ENCODE measurements at places on chromosomes 6 and 20.

DNA sequence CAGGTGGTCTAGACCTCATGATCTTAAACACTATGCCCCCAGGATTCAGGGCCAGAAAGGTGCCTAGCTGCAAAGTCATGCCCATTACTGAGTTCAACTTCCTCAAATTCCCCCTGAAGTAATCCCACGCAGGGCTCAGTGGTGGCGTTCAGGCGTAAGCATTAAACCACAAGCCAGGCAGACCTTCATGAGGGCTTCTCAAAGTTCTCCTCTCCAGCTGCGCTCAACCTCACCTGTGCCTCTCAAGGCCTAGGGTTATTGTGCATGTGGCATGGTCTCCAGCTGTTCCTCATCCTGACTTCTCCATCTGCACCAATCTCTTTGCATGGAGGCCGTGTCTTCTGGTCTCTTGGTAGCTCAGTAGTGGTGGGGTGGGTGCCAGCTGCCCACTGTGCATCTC is 113.6 kb downstream of the TSHZ2 start:
- DNase-seq, result peak; percentile 71

DNA sequence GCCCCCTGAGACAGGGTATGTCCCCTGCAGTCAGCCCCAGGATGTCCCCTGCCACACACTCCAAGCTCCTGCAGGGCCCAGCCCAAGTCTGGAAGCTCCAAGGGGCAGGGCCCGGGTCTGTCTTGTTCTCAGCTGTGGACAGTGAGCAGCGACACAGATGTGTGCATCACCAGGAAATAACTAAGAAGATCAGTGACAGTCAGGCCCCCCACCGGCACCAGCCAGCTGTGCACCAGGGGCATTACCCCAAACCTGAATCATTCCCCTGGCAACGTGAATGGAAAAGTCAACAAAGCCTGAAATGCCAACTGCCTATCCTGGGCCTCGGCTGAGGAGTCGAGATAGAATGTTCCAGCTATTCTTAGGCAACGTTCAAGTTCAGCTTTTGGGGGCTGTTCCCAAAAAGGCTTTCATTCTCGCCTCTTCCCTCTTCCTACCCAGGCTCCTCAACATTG is 105.0 kb downstream of the PREX1 start:
- no peak for DNase-seq

DNA sequence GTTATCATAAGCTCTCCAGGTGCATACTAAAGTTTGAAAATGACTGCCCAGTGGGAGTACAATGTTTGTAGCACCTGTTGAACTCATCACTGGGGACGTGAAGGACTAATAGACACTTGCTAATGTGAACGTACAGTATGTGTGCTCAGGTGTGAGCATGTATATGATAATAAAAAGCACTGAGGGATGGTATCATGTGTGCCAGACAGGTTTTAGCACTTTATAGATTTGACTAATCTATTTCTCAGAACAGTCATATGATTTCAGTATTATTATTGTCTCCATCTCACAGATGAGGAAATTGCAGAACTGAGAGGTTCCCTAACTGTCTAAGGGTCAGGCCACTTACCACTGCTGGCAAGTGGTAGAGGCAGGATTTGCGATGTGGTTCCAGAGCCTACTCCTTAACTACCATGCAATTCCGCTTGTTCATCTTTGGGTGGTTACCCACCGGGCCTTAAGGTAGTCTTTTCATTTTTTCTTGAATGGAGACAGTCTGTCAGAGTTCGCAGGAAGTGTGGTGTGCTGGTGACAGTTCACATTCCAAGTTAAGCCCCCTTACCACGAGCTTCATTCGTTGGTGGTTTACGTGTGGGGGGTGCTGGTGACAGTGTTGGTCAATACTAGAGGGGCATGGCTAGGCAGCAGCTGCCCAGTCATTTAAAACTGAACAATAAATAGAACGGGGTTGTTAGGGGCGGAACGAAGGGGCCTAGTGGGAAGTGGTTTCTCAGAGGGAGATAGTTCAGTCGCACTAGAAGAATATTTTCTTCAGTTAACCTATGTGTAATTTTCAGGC is 46.8 kb downstream of the RREB1 start:
- no peak for DNase-seq

GRCh38 chr6:140732155-140732554 is 1357.7 kb upstream of the CITED2 start:
- DNase-seq, result no peak

DNA sequence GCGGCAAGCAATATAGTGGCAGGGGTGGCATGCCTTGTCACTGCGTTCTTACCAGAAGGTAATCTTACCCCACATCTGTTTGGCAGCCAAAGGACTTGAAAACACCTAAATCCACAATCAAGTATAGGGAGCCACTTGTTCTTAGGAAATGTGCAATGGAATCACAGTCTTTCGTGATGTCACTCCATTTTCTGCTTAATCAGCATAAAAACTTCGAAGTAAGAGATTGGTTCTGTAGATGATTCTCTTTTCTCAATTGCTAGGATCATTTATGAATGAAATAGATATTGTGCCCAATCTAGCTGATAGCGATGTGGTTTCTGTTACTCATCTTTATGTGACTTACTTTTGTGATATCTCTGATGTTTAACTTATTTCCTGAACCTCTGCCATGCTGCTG is 89.0 kb downstream of the SLC22A3 start:
- no peak for DNase-seq

GRCh38 chr6:56852260-56853010 is 102.5 kb upstream of the BEND6 start:
- no peak for DNase-seq

- no peak for DNase-seq
Measured at GRCh38 chr6:154277629-154278017, 79.0 kb downstream of the IPCEF1 start.

- no peak for DNase-seq
Measured at GRCh38 chr6:157305670-157306653, 17.4 kb downstream of the TMEM242 start.

DNA sequence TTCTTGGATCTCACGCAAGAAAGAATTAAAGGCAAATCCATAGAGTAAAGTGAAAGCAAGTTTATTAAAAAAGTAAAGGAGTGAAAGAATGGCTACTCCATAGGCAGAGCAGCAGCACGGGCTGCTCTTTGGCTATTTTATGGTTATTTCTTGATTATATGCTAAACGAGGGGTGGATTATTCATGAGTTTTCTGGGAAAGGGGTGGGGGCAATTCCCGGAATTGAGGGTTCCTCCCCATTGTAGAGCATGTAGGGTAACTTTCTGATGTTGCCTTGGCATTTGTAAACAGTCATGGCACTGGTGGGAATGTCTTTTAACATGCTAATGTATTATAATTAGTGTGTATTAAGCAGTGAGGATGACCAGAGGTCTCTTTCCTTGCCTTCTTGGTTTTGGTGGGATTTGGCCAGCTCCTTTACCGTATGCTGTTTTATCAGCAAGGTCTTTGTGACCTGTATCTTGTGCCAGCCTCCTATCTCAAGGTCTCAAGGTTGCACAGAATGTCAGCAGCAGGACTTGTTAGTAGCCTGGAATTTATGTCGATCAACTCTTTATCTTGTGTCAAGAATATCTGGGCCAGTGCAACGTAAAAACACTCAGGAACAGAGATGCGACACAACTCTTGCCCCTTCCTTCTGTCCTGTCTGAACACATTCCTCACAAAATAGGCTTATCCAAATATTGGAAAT is 931.4 kb downstream of the QKI start:
- DNase-seq, result no peak

DNA sequence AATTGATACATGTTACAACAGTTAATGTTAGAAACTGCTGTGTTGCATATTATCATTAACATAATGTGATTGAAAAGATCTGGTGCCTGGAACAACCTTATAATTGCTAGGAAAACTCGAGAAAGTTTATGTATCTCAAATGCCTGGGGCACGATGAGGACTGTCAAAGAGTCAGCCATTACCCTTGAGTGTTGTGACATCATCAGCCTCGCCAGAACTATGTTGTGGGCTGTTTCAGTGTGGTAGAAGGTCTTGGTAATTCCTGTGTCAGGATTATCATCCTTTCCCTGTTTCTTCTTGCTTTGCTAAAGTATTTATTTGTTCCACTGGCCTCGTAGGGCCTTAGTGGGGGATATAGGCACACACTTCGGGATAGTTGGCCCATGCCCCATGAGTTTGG is 185.1 kb downstream of the DTNBP1 start:
- DNase-seq, result no peak

DNA sequence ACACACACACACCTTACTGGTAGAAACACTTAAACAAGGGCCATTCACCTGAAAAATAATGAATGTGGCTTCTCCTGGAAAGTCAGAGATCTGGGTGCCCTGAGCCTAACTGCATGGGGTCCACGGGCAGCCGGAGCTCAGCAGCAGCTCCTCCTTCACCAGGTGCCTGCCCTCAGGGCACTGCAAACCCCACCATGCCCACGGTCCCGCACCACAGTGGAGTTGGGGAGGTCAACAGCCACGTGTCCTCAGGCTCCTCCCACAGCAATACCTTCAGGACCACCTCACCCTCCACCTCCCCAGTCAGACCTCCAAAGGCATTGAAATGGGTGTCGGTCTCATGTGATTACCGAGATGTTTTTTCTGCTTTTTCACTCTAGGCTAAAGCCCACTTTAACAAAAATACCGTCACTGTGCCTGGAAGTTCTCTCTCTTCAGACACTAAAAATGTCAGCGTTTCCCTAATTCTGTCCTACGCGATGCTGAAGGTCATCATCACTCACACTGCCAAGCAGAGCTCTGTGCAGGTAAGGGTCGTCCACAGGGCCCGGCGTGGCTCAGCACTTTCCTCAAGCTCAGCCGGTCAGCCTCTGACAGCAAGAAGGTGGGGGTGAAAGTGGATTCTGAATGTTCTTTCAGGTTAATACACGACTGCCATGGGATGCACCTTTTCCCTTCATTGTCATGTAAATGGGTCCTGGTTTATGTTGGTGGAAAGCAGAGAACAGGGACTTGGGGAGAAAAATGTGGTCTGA is 48.9 kb downstream of the CDK5RAP1 start:
- no peak for DNase-seq

DNA sequence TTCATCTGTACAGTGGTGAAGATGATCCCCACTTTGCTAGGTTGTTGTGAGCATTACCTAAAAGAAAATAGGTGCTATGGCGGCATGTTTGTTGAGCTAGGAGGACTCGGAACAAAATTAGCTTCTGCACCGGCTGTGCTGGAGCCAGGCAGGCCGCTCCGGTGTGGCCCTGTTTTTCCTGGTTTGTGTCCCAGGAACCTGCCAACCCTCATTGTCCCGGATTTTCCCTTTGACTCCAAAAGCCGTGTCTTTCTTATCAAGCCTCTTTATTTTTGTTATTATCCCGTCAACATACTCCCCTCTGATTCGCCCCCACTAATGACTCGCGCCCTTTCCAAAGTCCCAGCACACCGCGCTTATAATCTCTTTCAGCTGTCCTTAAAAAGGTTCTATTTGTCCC is 117.0 kb downstream of the MYLK4 start:
- DNase-seq, result no peak

DNA sequence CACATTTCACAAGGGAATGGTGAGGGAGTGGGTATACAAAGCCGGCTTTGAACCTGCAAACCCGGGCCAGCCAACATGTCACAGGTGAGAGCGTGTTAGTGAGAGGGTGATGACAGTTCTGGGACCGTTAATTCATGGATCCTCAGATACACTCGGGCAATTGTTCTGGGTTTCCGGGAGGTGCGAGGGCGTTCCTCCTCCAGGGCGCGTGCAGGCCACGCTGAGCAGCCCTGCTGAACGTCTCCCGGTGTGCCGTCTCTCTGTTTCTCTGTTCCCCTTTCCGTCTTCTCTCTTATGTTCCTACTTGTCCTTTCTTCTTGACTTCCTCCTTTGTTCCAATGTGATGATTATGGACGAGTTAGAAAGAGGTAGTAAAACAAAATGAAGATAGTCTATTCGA is 130.0 kb upstream of the GMDS start:
- DNase-seq, result no peak

- DNase-seq, result no peak
Measured at GRCh38 chr20:19668418-19668817, 89.6 kb upstream of the RIN2 start.

DNA sequence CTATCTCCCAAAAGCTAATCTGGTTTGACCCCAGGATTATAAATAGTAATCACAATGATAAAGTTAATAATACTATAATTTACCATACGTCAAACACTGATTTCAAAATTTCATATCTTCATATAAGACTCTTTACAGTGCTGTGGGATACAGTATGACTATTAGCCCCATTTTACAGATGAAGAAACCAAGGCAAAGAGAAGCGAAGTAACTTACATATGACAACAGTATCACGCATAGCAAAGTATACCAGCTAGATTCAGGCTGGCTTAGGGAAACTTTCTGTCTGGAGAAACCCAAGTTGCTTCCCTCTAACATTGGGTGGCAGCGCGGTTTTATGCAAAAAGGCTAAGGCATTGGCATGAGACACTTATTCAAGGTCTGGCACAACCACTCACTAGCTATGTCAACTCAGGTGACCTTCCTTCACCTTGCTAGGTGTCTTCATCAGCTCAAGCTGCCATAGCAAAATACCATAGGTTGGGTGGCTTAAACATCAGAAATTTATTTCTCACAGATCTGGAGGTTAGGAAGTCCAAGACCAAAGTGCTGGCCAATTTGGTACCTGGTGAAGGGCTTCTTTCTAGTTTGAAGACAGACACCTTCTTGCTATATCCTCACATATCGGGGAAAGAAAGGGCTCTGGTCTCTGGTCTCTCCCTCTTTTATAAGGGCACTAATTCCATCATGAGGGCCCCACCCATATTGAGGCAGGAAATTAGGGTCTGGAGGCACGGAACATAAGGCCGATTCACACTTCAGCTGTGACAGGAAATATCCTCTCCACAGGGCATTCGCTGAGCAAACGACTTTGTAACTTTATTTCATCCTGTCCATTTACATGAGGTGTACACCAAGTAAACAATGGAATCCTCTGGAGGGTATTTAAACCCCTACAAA is 22.4 kb upstream of the UTRN start:
- peak; percentile 17 for DNase-seq

GRCh38 chr6:109660526-109661320 is 30.3 kb downstream of the AK9 start:
- DNase-seq, result no peak

DNA sequence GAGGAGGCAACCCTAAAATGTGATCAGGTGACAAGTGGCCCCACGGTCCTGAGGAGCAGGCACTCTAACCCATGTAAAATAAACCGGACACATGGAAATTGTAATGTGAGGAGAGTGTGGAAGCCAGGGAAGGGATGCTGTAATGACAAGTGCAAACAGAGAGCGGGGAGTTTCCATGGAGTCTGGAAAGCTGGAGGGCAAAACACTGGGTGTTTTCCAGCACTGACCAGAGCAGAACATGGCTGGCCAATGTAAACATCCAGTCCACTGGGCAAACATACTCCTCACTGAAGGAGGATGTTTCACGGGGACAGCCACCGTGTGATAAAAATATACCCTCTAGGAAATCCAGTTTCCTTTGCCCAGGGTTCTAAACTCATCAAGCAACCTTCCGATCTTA is 219.0 kb upstream of the JARID2 start:
- DNase-seq, result no peak

DNA sequence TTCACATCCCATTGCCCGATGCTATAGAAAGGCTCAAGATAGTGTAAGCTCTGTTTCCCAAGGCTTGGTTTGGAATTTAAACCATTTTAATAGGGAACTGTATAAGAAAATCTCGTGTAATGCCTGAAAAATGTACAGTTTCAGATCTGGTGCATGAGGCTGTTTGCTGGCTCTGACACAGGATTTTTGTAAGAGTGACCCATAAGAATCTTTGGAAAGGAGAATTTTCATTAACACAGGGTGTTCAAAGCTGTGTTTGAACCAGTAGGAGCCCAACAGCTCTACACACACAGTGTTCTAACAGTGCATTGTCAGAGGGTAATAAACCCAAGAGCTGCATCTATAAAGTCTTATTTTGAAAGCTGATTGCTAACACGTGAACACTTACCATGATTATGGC is 293.5 kb downstream of the PRL start:
- no peak for DNase-seq
